Lung microvascular endothelial cell (primary cell): ENCODE measurements at places on chromosomes 12 and 14. TPM values are rescaled to one million over a fixed set of nuclear protein-coding genes. Genes with fewer than 3 reads are reported as not detected.

DNA sequence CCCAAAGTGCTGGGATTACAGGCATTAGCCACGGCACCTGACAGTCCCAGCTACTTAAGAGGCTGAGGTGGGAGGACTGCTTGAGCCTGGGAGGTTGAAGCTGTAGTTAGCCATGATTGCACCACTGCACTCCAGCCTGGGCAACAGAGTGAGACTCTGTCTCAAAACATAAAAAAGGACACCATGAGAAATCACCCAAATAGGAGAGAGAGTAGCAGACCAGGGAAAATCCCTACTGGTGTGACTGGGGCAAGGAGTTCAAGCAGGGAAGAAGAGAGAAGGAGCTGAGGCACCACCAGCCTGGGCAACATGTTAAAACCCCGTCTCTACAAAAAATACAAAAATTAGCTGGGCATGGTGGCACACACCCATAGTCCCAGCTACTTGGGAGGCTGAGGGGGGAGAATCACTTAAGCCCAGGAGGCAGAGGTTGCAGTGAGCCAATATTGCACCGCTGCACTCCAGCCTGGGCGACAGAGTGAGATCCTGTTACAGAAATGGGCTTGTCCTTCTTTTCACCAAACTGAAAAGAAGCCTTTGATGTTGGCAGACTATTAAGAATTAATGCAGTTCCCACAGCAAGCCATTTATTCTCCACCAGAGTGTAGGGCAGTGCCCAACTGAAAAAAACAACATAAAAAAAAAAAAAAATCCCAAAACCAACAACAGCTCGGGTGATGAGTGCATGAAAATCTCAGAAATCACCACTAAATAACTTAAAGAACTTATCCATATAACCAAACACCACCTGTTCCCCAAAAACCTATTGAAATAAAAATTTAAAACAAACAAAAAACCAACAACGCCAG lies 4.5 kb upstream of the SRSF9 start:
- DNase-seq, result no peak

DNA sequence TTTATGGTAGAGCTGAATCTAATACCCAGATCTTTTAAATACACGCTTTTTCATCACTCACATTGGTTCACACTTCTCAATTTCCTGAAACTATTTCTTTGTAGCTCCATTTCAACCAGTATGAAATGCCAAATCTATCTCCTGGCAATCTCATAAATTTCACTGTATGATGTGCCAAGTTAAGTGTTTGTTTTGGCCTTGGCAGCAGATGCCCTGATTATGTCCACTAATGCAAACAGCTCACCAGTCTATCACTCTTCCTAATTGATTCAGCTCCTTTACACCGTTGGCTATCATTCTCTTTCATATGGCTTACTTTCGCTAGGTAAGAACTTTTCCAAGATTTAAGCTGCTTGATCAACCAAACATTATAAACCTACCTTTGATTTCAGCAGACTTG lies 58.6 kb downstream of the ZFC3H1 start:
- DNase-seq, result no peak

GRCh38 chr14:23047751-23048693 lies 6.0 kb downstream of the PSMB11 start:
- DNase-seq, result no peak

DNA sequence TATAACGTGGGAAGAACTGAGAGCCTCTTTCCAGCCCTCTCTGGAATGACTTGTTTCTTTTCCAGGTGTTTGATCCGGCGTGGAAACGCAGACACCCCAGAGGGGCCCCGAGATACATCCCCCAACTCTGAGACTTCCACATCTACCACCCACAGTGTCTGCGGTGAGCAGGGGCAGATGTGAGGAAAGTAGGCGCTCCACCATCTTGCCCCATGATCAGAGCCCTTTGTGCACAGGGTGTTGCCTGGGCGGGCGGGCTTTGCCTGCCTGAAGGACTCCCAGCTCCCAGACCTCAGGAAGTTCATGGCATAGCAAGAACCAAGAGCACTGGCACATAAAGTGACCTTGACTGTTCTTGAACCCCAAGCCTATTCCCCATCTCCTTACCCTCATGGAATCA lies 2.8 kb downstream of the CARMIL3 start:
- DNase-seq, result no peak

DNA sequence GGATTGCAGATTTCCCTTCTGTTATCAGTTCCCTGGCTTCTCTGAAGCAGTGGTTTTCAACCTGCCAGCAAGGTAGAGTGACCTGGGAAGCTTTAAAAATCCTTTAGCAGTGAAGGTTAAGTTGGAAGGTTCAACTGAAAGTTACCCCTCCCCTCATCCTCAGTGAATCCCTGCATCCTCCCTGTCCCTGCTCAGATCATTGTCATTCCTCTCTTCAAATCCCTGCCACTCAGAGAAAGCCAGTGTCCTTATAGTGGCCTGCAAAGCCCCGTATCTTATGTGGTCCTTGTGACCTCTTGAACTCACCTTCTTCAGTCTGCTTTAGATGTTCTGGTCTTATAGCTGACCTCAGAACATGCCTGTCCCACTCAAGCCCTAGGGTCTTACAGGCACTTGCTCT lies 53.6 kb downstream of the PPM1A start:
- no peak for DNase-seq

DNA sequence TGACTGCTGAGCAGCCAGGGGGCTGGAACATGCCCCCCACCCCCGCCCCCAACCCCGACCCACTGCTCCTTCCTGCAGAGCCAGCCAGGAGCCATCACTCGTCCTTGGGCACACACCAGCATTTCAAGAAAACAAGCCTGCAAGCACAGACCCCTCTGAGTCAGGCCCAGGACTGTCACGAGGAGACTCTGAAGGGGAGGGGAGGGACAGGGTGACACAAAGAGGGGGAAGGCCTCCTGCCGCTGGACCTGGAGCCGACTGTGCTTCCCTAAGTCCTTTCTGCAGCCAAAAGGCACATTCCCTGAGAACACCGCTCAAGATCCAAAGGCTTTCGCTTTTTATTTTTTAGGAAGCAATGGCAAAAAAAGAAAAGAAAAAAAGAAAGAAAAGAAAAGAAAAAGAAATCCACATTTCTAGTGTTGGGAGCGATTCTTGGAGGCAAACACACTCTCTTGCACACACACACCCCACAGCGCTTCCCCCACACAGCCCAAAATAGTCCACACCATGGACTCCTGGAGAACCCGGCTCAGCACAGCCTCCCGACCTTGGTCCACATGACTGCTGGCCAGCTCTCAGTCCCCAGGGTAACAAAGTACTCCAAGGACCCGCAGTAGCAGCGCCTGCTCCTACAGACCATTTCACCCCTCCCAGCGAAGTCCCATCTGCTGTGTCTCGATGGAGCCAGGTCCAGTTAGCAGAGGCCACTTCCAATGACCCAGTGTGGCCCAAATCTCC lies 101.7 kb downstream of the DPF3 start:
- DNase-seq, result no peak

CISTR gene
- not detected in 2 replicates for total RNA-seq

GRCh38 chr14:95817271-95817670 lies 59.4 kb upstream of the TUNAR start:
- DNase-seq, result no peak
